GM04504 (cell line): ENCODE measurements at places on chromosomes 5 and 9.
A peak's percentile ranks its signal among the peaks of the same experiment; 100 is the strongest.

DNA sequence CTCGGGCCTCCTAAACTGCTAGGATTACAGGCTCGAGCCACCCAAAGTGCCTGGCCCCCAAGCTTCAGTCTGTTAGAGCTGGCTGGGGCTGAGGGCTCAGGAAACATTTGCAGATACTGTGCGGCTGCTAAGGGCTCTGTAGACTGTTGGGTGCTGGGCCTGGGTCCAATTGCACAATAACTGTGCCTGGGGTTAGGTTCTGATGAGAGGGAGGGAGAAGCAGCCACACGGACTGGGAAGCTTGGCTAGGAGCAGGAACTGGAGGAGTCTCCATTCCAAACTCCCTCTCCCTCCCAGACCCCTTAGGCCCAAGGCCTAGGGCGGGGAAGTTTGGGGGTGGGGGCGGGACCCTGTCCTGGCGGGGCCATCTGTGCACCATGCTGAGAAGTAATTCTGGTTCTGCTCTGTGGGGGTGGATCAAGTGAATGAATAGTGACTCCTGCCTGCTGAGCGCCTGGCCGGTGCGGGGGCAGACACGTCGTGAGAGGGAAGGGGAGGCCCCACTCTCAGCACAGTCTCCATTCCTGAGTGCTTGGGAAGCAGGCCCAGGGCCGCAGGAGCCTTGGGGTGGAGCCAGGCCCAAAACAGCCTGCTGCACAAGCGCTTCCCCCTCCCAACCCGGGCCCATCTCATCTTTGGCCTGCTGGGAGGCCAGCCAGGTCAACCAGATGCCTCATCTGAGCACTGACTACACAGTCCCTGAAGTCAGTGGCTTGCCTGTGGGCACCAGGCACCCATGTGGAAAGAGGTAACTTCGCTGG is 1.5 kb downstream of the ASS1 start:
- peak; percentile 95 for DNase-seq

- DNase-seq = peak; percentile 18
These were observed 320.8 kb downstream of the CCDC171 start for GRCh38 chr9:15873573-15874177.

GRCh38 chr5:117741655-117742206 is 1167.1 kb upstream of the SEMA6A start:
- no peak for DNase-seq

GRCh38 chr9:135743021-135743420 is 41.0 kb downstream of the KCNT1 start:
- DNase-seq = no peak

DNA sequence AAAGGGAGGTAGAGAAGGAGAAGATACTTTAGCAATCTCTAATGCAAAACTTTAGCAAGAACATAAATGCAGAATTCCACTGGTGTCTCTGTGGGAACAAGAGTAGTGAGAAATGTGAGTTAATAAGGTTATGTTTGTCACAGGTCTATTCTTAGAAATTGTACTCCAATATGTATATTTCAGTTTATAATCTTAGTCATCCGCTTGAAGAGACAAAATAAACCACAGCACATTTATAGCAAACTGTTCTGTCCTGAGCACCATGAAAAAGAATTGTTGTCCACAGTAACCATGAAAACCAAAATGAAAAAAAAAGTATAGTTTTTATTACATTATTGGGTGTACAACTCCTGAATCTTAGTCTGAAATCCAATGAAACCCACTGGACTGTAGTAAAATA is 93.6 kb upstream of the TSLP start:
- no peak for DNase-seq

DNA sequence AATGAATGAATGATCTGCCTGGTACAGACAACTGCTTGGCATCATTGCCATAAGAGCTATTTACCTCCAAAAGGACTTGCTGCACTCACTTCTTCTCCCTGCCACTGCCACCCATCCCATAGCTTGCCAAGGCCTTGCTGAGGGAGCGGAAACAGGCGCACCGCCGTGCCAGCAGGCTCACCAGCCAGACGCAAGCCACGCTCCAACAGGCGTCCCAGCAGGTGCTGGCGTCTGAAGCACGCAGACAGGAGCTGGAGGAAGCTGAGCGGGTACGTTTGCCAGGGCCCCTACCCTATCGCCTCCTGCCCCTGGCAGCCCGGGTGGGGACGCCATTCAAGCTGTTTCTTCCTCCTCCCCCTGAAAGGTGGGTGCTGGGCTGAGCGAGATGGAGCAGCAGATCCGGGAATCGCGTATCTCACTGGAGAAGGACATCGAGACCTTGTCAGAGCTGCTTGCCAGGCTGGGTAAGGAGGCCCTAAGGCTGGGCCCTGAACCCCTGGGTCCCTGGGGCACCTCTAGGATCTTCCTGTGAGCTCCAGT is 8.9 kb upstream of the AIF1L start:
- no peak for DNase-seq

DNA sequence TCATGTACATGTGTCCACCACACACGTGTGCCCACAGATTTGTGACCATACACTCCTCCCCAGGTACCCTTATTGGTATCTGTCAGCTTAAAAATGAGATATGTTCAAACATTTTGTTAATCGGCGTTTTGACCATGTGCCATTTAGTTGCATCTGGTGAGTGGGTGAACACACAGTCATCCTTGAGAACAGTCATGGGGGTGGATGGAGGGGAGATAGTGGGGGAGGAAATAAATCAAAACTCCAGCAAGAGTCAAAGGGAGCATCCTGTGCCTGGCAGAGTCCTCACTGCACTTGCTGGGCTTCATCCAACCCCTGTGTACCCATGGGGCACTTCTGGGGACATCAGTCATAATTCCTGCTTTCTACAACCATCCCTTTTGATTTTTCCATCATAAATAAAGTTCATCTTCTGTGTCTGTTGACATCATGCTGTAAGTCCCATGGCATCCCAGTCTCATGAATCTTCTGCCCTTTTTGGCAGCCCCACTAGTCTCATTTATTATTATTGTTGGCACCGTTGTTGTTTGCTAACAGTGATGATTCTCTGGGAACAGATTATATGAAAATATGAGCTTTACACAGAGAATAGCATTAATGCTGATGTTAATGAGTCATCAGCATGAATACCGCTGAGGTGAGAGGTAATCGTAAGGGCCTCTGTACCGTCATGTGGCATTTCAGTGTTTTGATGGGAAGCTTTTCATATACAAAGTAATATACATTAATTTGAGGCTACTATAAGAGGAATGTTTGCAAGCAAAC is 24.4 kb upstream of the CLK4 start:
- no peak for DNase-seq

- no peak for DNase-seq
These were observed 56.6 kb downstream of the RGS3 start for GRCh38 chr9:113520109-113520642.

- no peak for DNase-seq
These were observed 46.5 kb downstream of the P4HA2 start for GRCh38 chr5:132181011-132181629.

DNA sequence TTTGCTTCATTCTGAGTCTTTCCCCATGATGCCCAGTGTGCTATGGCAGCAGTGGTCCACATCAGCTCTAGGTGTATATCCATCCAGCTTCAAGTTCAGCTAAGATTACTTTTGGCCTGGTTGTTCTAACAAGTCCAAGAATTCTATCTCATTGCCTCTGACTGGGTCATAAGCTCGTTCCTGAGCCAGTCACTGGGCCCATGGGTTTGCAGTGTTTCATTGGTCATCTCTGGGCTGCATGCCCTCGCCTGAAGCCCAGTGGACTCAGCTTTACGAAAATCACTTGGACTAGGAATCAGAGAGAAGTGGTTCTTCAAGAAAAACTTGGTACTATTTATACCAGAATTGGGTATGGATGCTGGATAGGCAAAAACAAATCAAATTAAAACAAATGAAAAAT is 16.1 kb upstream of the ARHGAP26 start:
- no peak for DNase-seq

DNA sequence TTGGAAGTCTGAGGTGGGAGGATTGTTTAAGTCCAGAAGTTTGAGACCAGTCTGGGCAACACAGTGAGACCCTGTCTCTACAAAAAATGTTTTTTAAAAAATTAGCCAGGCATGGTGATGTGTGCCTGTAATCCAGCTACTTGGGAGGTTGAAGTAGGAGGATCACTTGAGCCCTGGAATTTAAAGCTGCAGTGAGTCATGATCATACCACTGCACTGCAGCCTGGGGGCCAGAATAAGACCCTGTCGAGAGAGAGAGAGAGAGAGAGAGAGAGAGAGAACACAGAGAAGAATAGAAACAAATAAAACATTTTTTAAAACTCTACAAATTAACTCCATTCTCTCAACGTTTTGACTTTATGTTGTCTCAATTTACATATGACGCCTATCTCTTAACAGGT is 111.8 kb downstream of the BARX1 start:
- no peak for DNase-seq

DNA sequence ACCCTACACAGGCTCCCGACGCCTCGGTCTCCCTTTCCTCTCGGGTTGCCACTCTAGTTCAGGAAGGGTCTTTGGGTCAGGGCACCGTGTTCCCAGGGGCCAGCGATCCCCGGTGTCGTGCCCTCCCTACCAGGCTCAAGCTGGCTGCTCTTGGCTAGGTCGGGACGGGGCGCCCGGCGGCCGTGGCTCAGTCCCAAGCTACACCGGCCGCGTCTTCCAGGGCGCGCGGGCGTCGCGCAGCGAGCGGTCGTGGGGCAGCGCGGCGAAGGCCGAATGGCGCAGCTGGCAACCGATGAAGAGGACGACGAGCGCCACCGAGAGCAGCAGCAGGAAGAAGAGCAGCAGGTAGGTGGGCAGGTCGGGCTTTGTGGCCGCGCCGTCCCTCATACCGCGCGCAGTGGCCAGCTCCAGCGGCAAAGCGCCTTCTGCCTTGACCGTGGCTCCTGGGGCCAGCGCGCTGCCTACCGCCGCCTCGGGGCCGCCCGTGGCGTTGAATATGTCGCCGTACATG is 892 bp downstream of the SMIM32 start:
- DNase-seq = no peak
